Stimulated activated CD8-positive, alpha-beta memory T cell treated with anti-CD3 and anti-CD28 coated beads, Interleukin-2, amount 100 ng/mL, for 1 hour (primary cell): ENCODE measurements at places on chromosomes 6 and 20.

DNA sequence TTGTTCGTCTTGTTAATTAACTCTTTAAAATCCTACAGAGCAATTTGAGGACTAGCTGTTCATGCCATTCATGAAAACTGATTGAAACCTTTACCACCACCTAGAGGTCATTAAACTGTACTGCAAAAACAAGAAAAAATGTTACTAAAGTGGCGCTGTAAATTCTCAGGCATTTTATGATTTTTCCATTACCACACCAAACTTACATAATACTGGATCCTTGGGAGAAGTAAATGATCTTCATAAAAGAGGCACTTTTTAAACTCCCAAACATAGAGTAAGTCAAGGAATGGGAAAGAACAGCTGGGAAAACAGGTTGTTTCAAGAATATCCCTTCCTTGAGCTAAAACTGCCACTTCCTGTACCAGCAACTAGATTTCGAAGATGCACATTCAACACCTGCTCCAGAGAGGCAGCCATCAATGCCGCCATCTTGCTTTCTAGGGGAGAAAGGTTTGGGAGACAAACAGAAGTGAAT lies 54.3 kb downstream of the MYLIP start:
- no peak for DNase-seq

GRCh38 chr6:88532241-88532860 lies 366.2 kb upstream of the CNR1 start:
- no peak for DNase-seq

GRCh38 chr6:51936531-51937290 lies 150.7 kb downstream of the PKHD1 start:
- DNase-seq, result no peak

- no peak for DNase-seq
Observed at GRCh38 chr6:89022798-89023197, 57.8 kb upstream of the PNRC1 start.

GRCh38 chr20:61582196-61582923 lies 330.3 kb downstream of the CDH4 start:
- no peak for DNase-seq

DNA sequence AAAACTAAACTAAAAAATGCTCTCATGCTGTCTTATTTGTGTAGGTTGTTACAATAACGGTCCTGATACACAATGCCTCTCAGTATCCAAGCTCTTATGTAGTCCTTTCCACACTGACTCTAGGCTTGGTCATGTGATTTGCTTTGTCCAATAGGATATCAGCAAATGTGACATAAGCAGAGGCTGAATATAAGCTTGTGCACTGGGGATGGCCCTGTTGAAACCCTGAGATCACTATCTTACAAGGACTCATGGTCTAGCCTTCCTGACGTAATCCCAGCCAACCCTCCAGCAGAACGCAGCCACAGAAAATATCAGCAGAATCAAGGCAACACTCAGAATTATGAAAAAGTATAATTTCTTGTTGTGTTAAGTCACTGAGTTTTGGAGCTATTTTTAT lies 145.1 kb upstream of the CCN2 start:
- no peak for DNase-seq

GRCh38 chr6:7730784-7731227 lies 4.9 kb downstream of the BMP6 start:
- DNase-seq, result no peak
